ENCODE measurements at places on chromosomes 7 and 10. TPM values are rescaled to one million over a fixed set of nuclear protein-coding genes. Genes with fewer than 3 reads are reported as not detected.

- no peaks in the 10 kb centered on the region for H3K27me3 ChIP-seq
- no peak for DNase-seq
- H3K36me3 ChIP-seq = no peaks in the 10 kb centered on the region
- H3K27ac ChIP-seq = no peak overlapping the region
These were observed 660.8 kb downstream of the MAGI2 start for GRCh38 chr7:78792624-78793023.

- no peak overlapping the region for H3K27ac ChIP-seq
- no peaks in the 10 kb centered on the region for H3K27me3 ChIP-seq
- DNase-seq = no peak
- H3K4me3 ChIP-seq = no peak overlapping the region
These were observed 195.1 kb downstream of the CCSER2 start for GRCh38 chr10:84523526-84523925.

GRCh38 chr7:120472892-120473291 lies 199.9 kb downstream of the KCND2 start:
- no peak overlapping the region for H3K27ac ChIP-seq
- no peak overlapping the region for H3K4me3 ChIP-seq
- DNase-seq = no peak
- no peaks in the 10 kb centered on the region for H3K27me3 ChIP-seq

- no peak overlapping the region for H3K27ac ChIP-seq
- H3K4me3 ChIP-seq = no peak overlapping the region
These were observed 42.9 kb upstream of the ZNF716 start for GRCh38 chr7:57407125-57407524.

DNA sequence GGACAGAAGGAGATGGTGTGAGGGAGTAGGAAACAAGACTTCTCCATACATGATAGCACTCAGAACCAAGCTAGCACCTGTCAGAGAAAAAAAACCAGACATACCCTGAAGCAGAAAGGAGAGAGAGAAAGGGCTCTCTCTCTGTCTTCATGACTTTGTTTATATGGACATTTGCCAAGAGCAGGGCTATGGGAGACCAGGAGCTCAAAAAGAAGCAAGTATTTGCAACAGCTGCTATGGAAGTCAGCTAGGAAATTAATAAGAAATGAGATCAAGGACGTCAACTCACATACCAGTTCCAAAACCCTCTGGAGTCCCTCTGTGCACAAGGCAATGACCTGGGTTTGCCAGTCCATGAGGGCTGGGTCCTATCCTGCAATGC lies 111.6 kb downstream of the SGMS1 start:
- H3K36me3 ChIP-seq = no peaks in the 10 kb centered on the region
- DNase-seq = no peak
- peaks cover 8% of the 10 kb centered on the region for H3K4me1 ChIP-seq
- H3K27ac ChIP-seq = no peak overlapping the region
- H3K27me3 ChIP-seq = no peaks in the 10 kb centered on the region
- no peak overlapping the region for H3K4me3 ChIP-seq

DNA sequence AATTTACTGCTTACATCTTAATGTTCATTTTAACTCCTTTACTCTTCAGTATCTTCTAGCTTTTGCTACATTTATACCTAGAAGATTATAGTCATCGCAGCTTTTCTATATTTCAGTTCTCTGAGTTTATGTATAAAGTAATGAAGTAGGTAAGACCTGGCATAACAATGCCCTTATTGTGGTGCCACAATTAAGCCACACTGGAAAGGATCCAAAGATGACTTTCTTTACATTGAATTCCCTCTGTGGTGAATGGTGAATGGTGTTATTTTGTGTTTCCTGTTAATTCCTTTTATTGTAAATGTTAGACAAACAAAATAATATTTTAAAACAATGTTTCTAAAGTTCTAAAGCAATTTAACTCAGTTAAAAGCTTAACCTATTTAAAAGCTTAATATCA lies 36.2 kb downstream of the SEMA3D start:
- H3K4me1 ChIP-seq = no peaks in the 10 kb centered on the region
- DNase-seq = no peak
- no peak overlapping the region for H3K27ac ChIP-seq
- H3K27me3 ChIP-seq = no peaks in the 10 kb centered on the region
- H3K4me3 ChIP-seq = no peak overlapping the region

- H3K36me3 ChIP-seq = no peaks in the 10 kb centered on the region
- H3K4me1 ChIP-seq = no peaks in the 10 kb centered on the region
- H3K4me3 ChIP-seq = no peak overlapping the region
- DNase-seq = peak; percentile 15
These were observed 517.5 kb downstream of the DNAJB6 start for GRCh38 chr7:157854066-157854891.

DNA sequence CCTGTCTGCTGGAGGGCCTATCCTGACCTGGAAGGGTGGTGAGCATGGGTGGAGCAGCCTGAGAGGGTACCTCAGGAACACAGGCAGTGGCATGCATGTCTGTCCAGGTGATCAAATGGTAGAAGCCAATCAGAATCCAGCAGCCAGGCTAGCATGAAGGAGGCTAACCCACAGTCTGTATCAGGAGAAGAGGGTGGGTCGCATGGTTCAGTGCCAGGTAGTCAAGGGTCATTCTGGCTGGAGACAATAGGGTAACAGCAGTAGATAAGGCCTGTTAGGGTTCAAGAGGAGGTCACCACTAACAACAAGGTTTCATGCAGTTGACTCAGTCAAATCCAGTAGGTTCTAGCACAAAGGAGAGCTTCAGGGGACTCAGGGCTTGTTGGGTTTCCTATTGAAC lies 10.4 kb downstream of the ALDH18A1 start:
- H3K4me1 ChIP-seq = peaks cover 9% of the 10 kb centered on the region
- peak; percentile 66 for DNase-seq
- no peaks in the 10 kb centered on the region for H3K27me3 ChIP-seq
- H3K27ac ChIP-seq = peak overlapping the region; percentile 28
- peaks cover 17% of the 10 kb centered on the region for H3K36me3 ChIP-seq

DNA sequence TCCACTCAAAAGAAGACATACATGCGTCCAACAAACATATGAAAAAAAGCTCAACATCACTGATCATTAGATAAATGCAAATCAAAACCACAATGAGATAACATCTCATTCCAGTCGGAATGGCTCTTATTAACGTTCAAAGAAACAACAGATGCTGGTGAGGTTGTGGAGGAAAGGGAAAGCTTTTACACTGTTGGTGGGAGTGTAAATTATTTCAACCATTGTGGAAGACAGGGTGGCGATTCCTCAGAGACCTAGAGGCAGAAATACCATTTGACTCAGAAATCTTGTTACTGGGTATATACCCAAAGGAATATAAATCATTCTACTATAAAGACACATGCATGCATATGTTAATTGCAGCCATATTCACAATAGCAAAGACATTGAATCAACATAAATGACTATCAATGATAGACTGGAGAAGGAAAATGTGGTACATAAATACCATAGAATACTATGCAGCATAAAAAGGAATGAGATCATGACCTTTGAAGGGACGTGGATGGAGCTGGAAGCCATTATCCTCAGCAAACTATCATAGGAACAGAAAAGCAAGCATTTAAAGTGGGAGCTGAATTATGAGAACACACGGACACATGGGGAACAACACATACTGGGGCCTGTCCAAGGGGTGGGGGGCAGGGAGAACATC lies 28.4 kb downstream of the PCDH15 start:
- no peaks in the 10 kb centered on the region for H3K36me3 ChIP-seq
- H3K4me3 ChIP-seq = no peak overlapping the region
- DNase-seq = no peak
- H3K27me3 ChIP-seq = no peaks in the 10 kb centered on the region

DNA sequence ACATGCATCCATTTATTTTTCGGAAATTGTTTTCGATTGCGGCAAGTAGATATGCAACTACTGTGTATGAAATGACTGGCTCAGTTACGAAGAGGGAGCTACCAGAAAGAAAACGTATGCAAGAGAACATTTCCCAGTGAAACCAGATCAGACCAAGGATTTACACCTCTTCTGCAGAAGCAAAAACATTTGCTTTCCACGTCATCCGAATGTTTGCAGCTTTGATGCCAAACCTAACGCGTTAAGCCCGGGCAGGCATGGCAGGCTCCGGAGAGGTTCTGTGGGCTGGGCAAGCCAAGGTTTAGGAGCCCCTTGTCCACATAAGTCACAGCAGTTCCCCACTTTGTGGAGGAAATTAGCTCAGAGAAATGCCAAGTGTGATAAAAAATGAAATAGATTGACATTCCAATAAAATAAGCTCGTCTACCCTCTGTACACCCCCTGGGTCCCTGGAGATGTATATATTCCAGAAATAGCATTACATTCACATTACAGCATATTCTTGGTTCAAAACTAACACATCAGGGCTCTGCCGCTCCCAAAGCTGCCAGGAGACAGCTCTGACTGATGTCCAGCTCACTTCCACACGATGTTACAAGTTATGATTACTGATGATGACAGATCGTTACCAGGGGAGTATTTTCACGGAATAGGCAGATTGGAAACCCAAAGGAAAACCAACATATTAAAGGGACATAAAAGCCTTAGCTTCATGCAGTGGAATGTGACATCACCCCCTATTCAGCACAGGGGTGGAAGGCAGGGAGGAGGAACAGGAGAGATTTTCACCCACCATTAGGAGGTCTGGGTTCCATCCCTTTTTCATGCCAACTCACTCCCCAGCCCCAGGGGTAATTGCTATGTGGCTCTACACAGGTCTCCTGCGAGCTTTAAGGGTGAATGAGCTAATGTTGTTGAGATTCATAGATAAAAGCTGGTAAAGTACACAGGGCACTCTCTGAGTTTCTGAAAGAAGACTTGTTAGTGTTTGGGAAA lies 81.5 kb downstream of the LYZL1 start:
- H3K27me3 ChIP-seq = no peaks in the 10 kb centered on the region
- no peak overlapping the region for H3K27ac ChIP-seq
- no peak for DNase-seq
- no peaks in the 10 kb centered on the region for H3K4me1 ChIP-seq
- H3K36me3 ChIP-seq = no peaks in the 10 kb centered on the region
- H3K4me3 ChIP-seq = no peak overlapping the region

GRCh38 chr7:95265634-95266033 lies 58.7 kb downstream of the PON1 start:
- H3K4me3 ChIP-seq = no peak overlapping the region
- peaks cover 5% of the 10 kb centered on the region for H3K36me3 ChIP-seq
- no peak overlapping the region for H3K27ac ChIP-seq
- no peak for DNase-seq
- H3K27me3 ChIP-seq = no peaks in the 10 kb centered on the region

DNA sequence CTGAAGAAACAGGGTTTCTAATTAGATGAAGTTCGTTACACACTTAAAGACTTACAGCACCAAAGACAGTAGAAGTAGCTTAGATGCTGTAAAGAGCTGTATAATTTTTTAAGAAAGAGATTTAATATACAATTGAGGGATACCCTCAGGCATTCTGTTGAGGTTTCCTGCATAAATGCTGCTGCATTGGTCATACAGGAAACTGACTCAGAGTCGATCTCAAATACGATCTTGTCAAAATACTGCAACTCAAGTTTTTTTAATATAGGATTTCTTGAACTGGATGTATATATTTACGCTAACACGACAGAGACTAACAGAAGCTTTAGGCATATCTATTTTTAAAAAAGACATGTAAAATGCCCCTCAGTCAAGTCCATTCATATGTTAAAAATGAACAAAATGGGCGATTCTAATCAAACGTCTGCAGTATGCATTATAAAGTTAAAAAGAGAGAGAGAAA lies 2.4 kb upstream of the ARID5B start:
- DNase-seq = peak; percentile 18
- no peak overlapping the region for H3K27ac ChIP-seq
- H3K27me3 ChIP-seq = no peaks in the 10 kb centered on the region

DNA sequence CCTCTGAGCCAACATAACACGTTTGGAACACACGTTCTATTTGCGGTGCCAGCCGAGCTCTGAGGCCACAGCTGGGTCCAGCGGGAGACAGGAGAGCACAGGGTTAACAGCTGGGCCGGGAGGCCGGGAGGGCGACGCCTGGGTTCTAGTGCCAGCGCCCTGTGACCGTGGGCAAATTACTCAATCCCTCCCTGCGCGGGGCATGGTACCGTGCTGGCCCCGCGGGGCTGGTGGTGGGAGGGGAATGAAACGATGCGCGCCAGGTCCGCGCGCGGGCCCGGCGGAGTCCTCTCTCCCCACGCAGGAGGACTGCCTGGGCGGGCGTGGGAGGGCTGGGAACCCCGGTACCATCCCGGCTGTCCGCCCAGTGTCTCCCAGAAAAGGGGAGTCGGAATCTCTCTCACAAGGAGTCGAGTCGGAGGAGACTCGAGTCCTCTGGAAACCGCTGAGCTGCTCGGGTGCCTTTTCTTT lies 30.4 kb downstream of the LEP start:
- peak; percentile 29 for DNase-seq
- H3K36me3 ChIP-seq = no peaks in the 10 kb centered on the region
- no peak overlapping the region for H3K27ac ChIP-seq
- H3K4me3 ChIP-seq = no peak overlapping the region
- peaks cover 10% of the 10 kb centered on the region for H3K27me3 ChIP-seq

DNA sequence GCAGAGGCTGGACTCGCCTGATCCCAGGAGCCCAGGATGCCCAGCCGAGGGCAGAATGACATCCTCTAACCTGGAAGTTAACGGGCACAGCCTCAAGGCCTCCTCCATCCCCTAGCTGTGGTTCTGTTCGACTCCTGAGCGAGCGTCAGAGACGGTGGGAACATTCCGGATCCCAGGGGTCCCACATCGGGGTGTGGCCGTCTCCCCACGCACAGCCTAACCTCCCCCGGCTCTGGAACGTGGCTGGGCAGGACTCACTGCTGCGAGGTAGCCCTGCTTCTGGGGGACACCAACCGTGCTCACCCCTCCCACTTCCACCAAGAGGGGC lies 8.4 kb downstream of the FOXL3 start:
- no peak overlapping the region for H3K4me3 ChIP-seq
- H3K27ac ChIP-seq = no peak overlapping the region
- H3K4me1 ChIP-seq = peaks cover 25% of the 10 kb centered on the region
- no peaks in the 10 kb centered on the region for H3K36me3 ChIP-seq

GRCh38 chr7:135291809-135292253 lies 58.2 kb downstream of the STRA8 start:
- no peaks in the 10 kb centered on the region for H3K4me1 ChIP-seq
- no peaks in the 10 kb centered on the region for H3K36me3 ChIP-seq
- no peak overlapping the region for H3K4me3 ChIP-seq
- DNase-seq = no peak
- H3K27me3 ChIP-seq = no peaks in the 10 kb centered on the region
- H3K27ac ChIP-seq = no peak overlapping the region

- H3K27ac ChIP-seq = no peak overlapping the region
- no peaks in the 10 kb centered on the region for H3K27me3 ChIP-seq
These were observed 13.3 kb downstream of the SLC26A5 start for GRCh38 chr7:103432712-103433111.

The OR2A7 gene
- 2.8 TPM for polyA plus RNA-seq

The AMZ1 gene
- polyA plus RNA-seq = 0.24 TPM

The ELMO1 gene
- polyA plus RNA-seq = 9.3 TPM

The STEAP2 gene
- 16.0 TPM for polyA plus RNA-seq

The LAMB4 gene
- polyA plus RNA-seq = 0.89 TPM

The PNLIPRP3 gene
- not detected for polyA plus RNA-seq

The TAS2R4 gene
- 0.22 TPM for polyA plus RNA-seq

The GPNMB gene
- polyA plus RNA-seq = 3.4 TPM
